Urinary bladder (tissue), 4 donors: ENCODE measurements at places on chromosomes 7 and 10. TPM values are rescaled to one million over a fixed set of nuclear protein-coding genes. Genes with fewer than 3 reads are reported as not detected.

DNA sequence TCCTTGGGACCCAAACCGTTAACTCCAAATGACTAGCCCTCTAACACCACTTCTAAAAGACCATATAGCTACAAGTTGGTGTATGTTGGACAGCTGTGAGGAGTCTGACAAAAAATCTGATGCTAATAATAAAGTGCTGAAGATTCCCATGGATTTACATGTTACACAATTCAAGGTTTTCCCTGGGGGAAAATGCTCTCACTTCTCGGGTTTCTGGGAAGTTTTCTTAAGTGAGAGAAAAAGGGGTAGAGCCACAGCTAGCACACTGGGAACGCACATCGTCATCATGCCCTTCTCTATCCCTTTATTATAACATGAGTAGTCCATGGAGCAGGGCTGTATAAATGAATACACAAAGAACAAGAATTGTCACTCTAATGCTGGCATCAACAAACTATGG lies 162.1 kb downstream of the CHCHD3 start:
- DNase-seq: no peak

GRCh38 chr7:70402069-70402468 lies 729.9 kb upstream of the GALNT17 start:
- DNase-seq: no peak

- DNase-seq: no peak
Measured at GRCh38 chr10:62919776-62920175, 103.6 kb upstream of the EGR2 start.

DNA sequence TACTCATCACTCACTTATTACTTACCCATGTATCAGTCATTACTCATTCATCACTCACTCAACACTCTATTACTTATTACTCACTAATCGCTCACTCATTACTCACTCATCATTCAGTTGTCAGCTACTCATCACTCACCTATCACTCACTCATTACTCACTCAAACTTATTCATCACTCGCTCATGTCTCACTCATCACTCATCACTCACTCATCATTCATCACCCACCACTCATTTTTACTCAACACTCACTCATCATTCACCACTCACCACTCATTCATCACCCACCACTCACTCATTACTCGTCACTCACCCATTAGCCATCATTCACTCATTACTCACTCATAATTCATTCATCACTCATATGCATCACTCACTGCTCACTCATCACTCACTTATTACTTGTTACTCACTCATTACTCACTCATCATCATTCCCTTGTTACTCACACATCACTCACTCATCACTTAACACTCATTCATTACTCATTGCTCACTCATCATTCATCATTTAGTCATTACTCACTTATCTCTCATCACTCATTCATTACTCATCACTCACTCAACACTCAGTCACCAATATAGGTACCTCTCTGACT lies 237.9 kb downstream of the ADARB2 start:
- no peak for DNase-seq

- DNase-seq: no peak
Measured at GRCh38 chr10:614139-614711, 75.2 kb downstream of the DIP2C start.

GRCh38 chr7:3844540-3845151 lies 543.6 kb downstream of the SDK1 start:
- DNase-seq: no peak

GRCh38 chr7:29288181-29289091 lies 93.9 kb downstream of the CHN2 start:
- no peak for DNase-seq

GRCh38 chr7:90919816-90920215 lies 323.7 kb downstream of the CDK14 start:
- no peak for DNase-seq

GRCh38 chr10:30207485-30208052 lies 141.5 kb downstream of the MTPAP start:
- DNase-seq: no peak

GRCh38 chr10:126425489-126426065 lies 37.3 kb upstream of the ADAM12 start:
- DNase-seq: no peak

DNA sequence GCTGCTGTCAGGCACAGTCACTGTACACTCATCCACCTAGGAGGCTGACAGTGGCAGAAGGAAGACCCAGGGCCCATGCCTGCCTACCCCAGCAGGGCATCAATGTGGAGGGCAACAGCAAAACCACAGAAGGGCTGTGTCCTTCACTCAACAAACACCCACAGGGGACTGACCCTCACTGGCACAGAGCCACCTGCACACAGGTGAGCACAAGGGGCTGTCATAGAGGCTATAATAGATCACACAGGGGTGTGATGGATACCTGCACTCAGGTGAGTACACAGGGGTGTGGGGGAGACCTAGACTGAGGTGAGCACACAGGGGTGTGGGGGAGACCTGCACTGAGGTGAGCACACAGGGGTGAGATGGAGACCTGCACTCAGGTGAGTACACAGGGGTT lies 132.8 kb upstream of the TCERG1L start:
- no peak for DNase-seq

DNA sequence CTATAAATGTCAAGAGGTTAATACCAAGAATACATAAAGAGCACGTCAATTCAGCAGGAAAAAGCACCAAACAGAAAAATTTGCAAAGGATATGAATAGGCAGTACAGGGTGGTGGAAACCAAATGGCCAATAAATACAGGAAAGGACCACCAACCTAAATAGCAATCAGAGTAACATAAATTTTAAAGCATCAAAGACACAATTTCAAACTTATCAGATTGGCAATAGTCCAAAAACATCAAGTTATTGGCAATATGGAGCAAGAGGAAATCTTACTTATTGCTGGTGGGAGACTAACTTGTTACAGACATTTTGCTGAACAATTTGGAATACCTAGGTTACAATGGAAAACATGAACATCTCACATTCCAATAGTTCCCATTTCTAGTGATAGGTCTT lies 24.1 kb downstream of the SYPL1 start:
- DNase-seq: no peak

DNA sequence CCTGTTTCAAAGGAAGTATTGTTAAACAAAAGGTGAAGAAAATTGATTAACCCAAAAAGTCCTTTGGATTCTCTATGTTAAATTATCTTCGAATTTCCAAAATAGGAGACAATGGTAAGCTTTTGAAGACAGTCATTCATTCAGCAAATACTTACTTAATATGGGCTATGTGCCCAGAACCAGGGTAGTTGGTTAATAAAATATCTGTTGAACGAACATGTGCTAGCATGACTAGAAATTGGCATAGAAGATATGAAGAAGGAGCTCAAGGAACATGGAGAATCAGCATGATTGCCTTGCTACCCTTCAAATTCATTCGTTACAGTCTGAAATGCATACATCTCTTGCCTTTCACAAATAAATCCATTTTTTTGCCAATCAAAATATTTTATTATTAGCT lies 123.1 kb upstream of the RHEB start:
- no peak for DNase-seq

DNA sequence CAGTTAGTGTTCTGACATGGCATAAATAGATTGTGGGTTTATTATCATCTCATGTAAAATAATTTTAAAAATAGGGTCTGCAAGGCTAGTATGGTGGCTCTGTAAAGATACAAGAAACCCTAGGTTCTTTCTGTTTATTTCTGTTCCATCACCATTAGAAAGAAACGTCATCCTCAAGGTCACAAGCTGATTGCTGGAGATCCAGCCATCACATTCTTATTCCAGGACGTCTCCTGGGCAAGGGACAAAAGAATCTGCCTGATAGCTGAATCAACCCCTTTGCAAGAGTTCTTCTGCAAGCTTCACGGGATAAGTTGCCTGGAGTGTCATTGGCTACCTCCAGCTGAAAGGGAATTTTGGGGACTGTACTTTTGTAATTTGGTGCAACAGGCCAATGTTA lies 184.4 kb downstream of the CAMK1D start:
- DNase-seq: no peak

GRCh38 chr7:143367972-143368371 lies 5.5 kb upstream of the FAM131B start:
- DNase-seq: no peak

DNA sequence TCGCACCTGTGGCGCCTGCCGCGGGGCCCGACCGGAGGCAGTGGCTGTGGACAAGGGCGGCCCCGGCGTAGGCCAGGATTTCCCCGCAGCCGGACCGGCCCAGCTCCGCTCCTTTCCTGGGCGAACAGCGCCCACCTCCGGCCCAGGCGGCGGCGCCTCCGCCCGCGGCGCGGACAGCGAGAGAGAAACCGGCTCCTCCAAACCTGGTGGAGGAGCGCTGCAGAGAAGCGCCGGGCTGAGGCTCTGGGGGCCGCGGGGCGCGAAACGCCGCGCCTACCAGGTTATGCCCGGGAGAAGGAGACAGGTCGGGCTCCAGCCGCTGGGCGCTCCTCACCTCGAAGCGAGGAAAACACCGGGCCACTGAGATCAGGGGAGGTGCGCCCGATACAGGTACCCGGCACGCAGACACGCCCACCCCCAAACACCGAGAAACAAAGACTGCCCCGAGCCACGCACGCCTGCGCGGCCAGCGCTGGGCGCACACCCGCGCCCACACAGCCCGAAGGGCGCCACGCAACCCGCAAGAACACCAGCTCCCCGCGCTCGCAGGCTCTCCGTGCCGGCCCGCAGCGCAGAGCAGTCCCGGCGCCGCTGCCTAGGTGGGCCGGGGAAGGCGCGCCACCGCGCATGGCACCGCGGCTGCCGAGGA lies 3.3 kb downstream of the GRID1 start:
- DNase-seq: no peak

Gene TRPV5
- total RNA-seq: 0.26 TPM

Gene UPK3BL1
- total RNA-seq: 135 TPM

Gene EPHA1
- total RNA-seq: 3.2 TPM

Gene BLVRA
- total RNA-seq: 16.2 TPM

Gene MMD2
- total RNA-seq: 0.11 TPM

Gene KCNIP2
- 2.4 TPM for total RNA-seq

Gene UBTD1
- 3.5 TPM for total RNA-seq
